ENCODE measurements at places on chromosomes 11 and 22. TPM values are rescaled to one million over a fixed set of nuclear protein-coding genes. Genes with fewer than 3 reads are reported as not detected.
A peak's percentile ranks its signal among the peaks of the same experiment; 100 is the strongest.

- no peak for DNase-seq
Measured at GRCh38 chr11:79648766-79649520, 208.1 kb upstream of the TENM4 start.

- DNase-seq, result no peak
Measured at GRCh38 chr22:49244466-49245420, 582.9 kb downstream of the BRD1 start.

- DNase-seq, result no peak
Measured at GRCh38 chr11:7851391-7851790, 54.6 kb upstream of the OR5P2 start.

DNA sequence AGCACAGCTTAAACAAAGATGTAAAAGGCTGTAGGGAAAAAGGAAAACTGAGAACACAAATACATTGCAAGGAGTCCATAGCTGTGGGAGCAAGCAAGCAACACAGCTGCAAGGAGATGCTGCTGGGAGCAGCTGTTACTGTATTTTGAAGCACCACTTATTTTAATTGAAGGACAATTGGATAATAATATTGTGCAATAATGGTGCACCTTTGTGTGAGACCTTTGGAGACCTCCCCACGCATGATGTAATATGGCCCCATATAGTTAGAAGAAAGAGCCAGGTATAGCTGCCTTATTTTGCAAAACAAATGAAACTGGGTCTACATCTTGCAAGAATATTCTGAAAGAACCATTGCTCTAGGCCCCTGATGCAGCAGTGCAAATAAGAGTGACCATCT, 191.1 kb upstream of the KIRREL3 start:
- DNase-seq, result no peak

- DNase-seq, result peak; percentile 64
Measured at GRCh38 chr22:19879246-19879570, 24.5 kb upstream of the GNB1L start.

GRCh38 chr11:72012897-72013721, 14.4 kb downstream of the IL18BP start:
- DNase-seq, result no peak

GRCh38 chr22:49820984-49821383, 6.7 kb downstream of the BRD1 start:
- DNase-seq, result no peak

- peak; percentile 90 for DNase-seq
Measured at GRCh38 chr11:130159657-130160497, at the start of gene ST14. Gene ST14 (plus strand): TSS chr11:130159782. CDS start chr11:130159980, 198 bp downstream.

DNA sequence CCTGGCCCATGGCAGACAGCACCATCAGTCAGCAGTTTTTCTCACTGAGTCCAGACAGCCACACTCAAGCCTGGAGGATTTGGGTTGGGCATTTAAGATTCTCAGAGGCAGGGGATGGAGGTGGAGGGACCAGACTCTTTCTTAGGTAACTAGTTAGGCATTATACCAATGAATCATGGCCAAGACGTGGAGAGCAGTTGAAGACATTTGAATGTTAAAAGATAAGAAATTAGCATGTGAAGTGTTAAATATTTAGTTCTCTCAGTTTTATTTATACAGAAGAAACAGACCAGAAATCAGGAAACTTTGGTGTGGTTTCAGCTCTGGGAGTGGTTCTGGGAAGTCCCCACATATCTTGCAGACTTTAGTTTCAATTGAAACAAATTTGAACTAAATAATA, 9.9 kb downstream of the GTF2H1 start:
- DNase-seq, result no peak

DNA sequence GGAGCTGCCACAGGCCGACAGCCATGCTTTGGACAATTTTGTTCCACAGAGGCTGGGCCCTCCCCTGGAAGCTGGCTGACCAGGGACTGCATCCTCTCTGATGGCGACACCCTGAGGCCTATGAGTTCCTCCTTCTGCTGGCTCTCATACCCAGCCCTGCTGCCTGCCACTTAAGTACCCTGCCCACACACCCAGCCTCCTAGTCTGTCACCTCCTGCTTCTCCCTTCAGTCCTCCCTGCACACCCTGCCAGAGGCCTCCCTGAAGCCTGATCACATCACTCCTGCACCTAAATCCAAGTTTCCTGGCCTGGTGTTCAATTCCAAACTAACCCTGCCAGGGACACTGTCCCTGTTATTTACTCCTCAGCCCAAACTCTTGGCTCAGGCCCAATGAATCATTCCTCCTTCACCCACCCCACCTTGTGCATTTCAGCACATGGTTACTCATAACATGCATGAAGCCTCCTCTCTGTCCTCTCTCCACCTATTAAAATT, 136.7 kb upstream of the NECTIN1 start:
- DNase-seq, result peak; percentile 61

DNA sequence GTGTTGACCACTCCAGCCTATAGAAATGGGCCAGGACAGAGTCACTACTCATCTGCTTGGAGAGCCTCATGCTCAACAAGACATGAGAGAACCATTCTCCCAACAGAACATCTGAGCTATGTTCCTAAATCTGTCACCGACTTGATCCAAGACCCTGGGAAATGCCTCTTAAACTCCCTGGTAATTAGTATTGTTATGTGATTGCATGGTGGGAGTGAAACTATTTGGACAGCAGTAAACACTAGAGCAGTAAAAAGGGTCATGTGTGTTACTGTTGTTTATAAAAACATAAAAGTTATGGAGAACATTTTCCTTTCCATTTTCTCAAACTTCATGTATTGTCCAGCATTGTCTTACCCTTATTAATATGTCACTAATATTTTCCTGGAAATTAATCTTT, 369.8 kb upstream of the FAT3 start:
- DNase-seq, result no peak

DNA sequence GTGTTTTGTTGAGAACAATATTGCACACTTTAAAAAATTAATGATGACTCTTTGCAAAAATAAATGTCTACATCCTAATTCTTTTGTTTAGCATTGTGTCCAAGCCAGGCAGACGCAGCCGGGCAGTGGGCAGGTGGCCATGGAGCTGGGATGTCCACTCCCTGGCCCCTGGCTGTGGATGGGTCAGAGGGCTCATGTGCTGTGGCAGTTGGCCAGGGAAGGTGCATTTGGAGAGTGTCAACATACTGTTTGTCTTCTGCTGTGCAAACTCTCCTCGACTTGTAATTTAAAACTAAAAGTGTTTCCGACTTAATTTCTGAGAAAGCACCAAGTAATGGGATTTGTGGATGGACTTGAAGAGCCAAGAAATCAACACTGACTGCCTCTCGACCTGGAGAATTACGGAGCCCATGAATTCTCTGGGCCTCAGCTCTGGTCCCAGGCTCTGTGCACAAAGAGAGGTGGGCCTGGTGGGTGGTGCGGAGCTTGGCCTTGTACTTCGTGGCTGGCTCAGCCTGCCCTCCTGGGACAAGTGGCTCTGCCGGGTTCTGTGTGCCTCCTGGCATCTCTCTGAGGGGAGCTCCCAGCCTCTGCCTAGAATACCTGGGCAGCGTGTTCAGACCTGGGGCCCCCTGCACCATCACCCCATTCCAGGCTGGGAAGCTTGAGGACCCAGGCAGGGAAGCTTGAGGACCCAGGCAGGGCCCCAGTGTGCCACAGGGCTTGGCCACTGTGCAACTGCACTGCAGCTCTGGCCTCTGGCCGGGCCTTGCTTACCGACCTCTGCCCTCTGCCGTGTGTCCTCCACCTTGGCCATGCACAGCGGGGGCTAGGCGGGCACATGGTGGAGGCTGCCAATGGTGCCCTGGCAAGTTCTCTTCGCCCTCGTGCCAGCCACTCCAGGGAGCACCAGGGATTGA, 46.4 kb downstream of the RTN4R start:
- no peak for DNase-seq

DNA sequence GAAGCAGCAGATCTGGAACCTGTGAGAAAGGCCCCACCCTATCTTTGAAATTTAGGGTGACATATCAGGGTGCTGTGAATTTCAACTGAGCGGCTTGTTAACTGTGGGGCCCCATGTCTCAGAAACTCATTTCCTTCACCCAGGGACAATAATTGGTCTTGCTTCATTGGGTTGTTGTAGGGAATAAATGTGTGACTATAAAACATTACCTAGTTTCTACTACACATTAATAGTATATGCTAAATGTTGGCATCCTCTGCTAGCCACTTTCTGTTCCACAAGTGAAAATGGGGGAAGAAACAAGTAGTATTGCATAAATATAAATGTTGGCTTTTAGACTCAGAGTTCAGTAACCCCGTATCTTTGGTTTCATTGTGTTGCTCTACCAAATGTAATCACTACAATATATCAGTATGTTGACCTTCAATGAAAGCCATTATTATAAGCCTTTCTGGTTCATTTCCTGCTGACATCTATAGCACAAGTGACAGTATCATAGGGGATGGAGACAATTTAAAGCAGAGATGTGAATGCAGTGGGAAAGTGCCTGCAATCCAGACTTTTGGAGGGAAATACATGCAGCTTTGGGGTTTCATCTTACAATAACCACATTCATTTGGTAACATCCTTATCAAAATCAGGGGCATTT, 905.5 kb upstream of the RAG2 start:
- no peak for DNase-seq

- no peak for DNase-seq
Measured at GRCh38 chr22:38981005-38981991, 849 bp upstream of the APOBEC3B start.

DNA sequence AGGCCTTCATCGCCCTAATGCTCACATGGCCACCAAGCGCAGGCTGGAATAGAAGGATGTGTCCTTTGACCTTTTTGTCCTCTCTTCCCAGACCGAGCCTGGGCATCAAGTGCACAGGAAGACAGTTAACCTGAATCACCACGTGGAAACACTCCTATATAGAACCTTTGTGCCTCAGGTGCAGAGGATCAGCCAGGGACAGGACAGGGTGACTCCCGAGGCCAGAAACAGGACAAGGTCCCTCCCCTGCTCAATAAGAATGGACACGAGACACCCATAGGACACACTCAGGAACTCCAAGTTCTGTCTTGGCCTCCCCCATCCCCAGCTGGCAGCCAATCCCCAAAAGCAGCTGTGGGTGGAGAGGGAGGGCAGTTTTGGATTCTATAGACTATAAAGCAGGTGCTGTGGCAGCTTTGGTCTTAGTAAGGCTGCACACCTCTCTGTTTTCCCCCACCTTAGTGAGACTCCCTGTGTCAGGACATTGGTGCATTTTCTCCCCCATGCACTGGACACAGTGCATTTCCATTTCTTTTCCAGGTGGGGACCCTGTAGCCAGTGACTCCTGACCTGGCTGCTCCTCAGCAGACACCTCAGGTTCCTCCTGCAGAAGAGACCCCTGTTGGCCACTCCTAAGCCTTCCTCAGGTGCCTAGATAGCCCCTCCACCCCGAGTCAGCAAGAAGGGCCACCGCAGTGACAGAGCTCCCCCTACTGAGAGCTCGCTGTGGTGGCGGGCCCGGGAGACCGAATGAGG, 43.6 kb upstream of the POU2AF1 start:
- DNase-seq, result peak; percentile 86

- DNase-seq, result peak; percentile 95
Measured at GRCh38 chr22:39534591-39535356, 2.2 kb upstream of the RPS19BP1 start.

DNA sequence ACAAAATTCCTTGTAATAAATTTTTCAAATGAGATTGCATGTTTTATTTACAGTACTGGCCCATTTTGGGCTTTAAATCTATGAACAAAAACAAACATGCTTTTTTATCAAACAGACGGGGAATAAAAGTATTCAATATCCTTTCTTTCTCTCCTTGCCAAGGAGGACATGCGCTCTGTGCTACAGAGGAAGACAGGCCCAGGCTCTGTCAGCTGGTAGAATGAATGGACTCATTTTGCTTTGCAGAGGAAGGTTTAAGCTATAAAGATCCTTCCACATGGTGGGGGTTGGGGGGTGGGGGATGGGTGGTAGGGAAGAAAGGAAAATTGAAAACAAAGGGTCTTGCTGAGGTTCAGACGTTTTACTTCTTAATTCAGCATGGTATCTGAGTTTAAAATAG, 575.6 kb downstream of the INSC start:
- no peak for DNase-seq

DNA sequence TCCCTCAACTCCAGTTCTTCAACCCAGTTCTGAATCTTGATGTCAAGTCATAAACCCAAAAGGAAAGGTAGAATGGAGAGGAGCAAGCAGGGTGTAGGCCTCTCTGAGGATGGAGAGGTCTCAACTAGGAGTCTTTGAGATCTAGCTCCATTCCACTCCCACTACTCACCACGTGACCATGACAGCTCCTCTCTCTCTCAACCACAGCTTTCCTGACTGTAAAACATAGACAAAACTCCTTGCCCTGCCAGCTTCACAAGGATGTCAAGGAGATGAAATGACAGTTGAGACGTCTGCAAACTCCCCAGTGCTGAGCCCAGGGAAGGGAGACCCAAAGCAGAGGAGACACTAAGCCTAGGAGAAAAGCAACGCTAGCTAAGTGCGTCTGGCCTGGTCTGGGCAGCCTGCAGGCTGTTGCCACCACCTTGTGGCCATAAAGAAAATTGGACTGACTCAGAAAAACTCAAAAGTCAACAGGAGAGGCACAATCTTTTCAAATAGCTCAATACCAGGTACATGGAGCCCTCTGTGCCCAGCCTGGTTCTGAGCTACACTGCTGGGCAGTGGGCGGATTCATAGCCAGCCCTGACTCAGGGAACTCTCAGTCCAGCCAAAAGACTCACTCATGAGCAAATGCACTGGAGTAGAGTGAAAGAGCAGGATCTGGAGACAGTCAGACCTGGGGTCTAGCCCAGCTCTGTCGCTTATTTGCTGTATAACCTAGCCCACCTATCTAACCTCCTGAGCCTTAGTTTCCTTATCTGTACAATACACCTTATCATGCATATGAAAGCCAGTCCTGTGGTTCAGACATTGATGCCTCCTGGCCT, 3.4 kb downstream of the CLPB start:
- DNase-seq, result no peak

- peak; percentile 94 for DNase-seq
Measured at GRCh38 chr11:726278-727220, 20.5 kb downstream of the EPS8L2 start.

DNA sequence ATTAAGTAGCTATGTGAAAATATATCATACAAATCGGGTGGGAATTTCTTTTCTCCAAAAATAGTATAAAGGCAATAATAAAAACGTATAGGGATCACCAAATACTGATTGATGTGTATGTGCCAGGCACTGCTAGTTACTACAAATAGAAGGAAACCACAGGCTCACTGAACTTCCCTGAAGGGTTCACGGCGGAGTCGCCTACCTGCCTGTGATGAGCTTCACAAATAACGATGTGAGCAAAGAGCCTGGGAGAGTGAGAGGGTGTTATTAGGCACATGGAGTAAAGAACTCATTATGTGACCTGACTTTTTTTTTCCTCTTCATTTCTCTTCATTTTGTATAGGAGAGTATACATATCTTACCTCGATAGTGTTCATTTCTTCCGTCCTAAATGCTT, 36.0 kb upstream of the L3MBTL2 start:
- DNase-seq, result no peak

Gene GRAMD4
- 26.6 TPM for total RNA-seq

Gene CNTF
- 2.0 TPM for total RNA-seq

Gene PATE4
- total RNA-seq, result not detected

Gene SCUBE2
- 4.8 TPM for total RNA-seq

Gene LINC01488
- total RNA-seq, result not detected

Gene MEN1
- 33.6 TPM for total RNA-seq

Gene MB
- not detected for total RNA-seq

Gene NUDT22
- 79.1 TPM for total RNA-seq

All from spleen (tissue), 13 donors.